ENCODE measurements at places on chromosomes 2 and 18.

DNA sequence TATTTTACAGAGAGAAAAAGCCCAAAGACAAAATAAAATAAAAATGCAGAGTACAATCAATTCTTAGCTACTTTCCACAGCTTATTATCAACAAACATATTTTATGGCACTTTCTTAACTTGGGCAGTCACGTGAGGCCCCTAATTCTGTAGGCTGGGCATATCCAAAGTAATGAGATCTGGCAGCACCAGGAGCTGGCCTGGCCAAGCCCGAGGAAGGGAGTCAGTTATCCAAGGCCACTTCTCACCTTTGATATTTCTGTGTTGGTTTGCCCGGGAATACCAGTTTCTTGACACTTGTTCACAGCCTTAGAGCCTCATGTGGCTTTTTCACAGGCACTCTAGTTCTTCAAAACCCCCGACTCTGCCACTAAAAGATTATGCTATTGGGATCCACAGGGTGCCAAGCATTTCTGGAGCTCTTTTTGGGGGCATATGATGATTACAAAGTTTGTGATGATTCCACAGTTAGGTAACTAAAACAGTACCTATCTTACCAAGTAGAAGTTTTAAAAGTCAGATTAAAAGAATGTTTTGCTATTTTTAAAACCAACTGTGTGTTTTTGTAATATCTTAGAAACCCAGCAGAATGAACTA lies 90.4 kb downstream of the MEP1B start:
- DNase-seq, result no peak

DNA sequence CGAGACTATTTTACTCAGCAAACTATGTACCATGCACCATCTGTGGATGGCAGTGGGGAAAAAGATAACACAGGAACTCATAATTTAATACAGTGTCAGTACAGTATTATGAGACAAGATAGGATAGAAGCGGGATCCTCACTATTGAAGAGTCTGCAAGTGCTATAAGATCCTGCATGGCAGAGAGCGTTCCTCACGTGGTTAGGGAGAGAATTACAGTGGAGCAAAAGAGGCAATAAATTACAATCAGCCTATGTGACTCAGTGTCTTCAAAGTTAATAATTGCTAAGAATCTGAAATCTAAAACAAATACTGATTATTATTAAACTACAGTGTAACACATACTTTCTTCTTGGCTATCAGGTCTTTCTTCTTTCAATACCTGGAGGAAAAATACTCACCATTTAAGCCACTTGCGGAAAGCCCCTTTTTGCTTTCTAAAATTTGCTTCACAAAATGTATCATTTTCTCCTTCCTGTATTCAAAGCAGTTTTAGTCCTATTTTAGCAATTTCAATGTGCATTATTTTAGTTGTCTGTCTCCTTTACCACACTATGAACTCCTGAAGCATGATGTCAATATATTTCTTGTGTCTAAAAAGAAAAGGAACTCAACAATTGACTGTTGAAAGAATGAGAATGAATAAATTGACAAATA lies 342.9 kb downstream of the SPAG16 start:
- no peak for DNase-seq

DNA sequence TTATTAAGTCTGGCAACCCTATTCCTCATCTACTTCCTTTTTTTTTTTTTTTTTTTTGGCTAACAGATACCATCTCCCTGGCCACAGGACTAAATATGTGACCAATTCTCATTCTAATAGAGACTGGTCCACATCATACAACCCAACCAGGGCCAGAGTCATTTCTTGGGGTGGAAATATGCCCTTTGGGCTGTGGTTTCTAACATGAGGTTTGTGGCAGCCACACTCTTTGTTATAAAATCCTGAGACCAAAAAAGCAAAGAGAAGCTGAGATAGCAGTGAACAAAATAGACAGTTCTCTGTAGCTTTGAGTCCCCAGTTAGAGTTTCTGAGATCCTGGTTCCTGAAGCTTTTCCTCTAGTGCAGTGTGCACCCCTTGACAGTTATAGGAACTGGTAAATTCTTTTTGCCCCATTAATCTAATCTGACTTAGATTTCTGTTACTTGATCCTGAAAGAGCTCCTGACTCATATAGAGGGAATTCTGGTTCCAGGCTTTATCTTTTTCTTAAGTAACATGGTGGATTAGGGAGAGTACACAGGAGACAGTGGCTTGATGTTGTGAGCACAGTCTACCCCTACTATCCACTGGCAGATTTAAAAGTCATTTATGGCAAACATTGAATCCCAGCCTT lies 86.8 kb downstream of the MAIP1 start:
- DNase-seq, result no peak

- DNase-seq, result no peak
Observed at GRCh38 chr18:42268186-42268725, 313.2 kb downstream of the PIK3C3 start.

DNA sequence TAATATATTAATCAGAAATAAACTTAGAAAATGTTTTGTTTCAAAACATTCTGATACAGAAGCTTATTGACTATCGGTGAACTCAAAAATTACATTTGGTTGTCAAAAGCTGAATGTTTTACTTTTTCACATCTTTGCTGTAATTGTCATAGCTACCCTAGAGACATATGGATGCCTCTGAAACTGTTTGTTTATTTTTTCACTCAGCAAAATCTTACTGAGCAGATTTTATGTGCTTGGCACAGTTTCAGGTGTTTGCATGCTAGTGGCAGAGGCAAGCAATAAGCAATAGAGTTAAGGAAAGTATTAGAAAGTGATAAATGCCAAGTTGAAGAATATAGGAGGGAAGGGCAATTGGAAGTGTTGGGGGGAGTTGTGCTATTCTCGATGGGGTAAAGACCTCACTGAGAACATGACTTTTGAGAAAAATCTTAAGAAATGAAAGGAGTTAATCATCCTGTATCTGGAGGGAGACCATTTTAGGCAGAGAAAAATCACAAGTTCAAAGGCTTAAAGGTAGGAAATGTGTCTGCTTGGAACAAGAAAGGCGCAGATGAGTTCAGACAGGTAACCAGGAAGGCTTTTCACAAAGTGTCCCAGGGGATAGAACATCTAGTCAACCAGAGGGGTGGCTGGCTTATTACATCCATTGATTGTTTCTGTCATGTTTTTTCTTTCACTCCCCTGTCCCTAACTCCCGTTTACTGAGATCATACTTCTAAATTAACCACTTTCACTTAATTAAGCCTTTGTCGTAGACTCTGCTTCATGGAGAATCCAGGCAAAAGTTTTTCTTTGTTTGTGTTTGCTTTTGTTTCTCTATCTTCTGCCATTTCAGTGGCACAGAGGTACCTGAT lies 27.2 kb upstream of the COBLL1 start:
- DNase-seq, result no peak

GRCh38 chr2:130727286-130727924 lies 1.5 kb upstream of the GPR148 start:
- DNase-seq, result no peak

DNA sequence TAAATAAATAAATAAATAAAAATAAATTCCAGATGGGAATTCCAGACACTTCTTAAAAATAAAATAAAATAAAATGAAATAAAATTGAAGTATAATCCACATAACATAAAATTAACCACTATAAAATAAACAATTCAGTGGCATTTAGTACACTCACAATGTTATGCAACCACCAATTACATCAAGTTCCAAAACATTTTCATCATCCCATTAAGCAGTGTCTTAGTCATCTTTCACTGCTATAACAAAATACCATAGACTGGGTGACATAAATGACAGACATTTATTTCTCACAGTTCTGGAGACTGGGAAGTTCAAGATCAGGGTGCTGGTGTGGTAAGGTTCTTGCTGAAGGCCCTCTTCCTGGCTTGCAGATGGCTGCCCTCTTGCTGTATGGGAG lies 22.6 kb upstream of the PROKR1 start:
- no peak for DNase-seq

- DNase-seq, result no peak
Observed at GRCh38 chr18:57927511-57927910, 116.5 kb upstream of the NEDD4L start.

- DNase-seq, result no peak
Observed at GRCh38 chr18:48827291-48828193, 123.2 kb downstream of the SMAD7 start.

DNA sequence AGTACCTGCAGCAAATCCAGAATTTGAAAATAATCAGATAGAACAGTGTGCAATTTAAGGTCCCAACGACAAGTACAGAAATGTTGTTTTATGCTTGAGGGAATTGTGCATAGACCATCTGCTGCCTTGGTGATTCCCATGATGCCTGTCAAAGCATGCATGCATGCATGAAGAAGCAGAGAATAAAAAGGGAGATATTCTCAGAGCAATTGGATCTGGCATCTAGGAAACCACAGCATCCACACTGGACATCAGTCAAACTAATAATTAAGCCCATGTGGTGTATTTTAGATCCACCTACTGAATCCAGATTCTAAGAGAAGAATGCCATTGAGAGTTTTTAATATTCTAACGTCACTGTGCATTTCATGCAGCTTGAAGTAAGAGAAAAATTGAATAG lies 361.2 kb downstream of the FSIP2 start:
- DNase-seq, result no peak

GRCh38 chr2:241454837-241455485 lies 53.4 kb downstream of the STK25 start:
- DNase-seq, result no peak

DNA sequence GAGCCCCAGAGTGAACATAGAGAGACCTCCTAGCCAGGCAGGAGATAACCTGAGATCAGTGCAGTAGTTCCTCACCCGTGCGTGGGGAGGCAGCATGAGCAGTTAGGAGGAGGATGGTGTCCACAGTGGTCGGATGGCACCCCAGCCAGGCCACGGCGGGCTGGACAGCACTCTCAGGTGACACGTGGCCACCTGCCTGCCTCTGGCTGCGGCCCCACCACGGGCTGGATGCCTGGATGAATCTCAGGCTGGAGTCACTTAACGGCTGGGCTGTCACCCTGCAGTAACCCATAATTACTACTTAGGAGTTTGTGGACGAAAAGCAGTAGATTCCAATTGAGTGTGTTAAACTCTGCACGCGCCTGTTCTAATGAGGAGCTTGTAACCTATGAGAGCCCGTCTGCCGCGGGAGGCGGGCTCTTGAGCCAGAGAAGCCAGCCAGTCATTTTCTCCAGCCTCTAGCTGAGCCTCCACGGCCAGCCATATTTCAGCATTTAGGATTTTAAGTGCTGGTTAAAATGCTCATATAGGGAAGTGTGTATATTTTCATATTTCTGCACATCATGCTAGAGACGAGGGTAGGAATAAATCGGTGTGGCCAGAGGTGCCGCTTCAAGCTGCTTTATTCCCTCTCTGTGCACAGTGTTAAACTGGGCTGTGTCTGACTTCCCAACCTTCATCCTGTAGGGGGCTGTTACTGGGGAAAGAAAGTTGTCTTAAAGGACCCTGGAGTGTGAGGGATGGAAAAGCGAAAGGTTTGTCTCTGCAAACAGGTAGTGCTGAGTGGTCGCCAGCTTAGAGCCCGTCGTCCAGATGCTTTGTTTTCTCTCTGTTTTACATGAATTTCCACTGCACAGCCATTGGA lies 144.0 kb downstream of the GLI2 start:
- DNase-seq, result no peak

DNA sequence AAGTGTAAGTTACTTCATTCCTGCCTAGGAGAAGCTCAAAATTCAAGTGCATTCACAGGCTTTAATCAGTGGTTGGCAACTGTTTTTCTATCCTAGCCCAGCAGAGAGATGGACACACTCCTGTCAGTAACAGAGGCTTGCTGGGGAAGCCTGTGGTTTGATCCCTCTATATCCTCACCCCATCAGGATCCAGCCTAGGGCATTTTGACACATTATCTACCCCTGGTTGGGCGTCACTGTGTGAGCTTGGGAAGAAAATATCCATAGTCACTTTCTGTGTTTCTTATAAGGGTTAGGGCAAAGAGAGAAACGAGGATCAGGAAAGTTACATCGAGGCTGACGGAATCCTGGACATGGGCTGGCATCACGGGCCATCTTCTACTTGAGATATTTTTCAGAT lies 10.0 kb downstream of the NT5DC4 start:
- DNase-seq, result no peak

- no peak for DNase-seq
Observed at GRCh38 chr2:59296279-59296678, 1055.2 kb upstream of the FANCL start.

DNA sequence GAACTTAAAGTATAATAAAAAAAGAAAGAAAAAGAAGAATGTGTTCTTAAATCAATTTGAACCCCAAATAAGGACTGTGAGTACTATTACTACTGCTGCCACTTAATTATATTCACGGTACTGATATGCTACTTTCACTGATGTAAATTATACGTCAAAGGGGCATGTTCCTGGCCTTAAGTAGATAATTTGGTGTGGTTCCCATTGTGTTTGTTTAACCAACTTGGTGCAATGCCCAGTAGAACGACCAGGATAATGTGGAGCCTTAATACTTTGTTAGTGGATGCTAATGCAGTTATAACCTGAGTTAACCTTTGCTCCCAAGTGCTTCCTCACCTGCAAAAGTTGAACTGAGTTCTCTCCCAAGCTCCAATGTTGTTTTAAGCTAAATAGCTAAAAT lies 142.0 kb downstream of the NR4A2 start:
- peak; percentile 1 for DNase-seq

- no peak for DNase-seq
Observed at GRCh38 chr2:70523996-70524965, 29.3 kb downstream of the TGFA start.

- DNase-seq, result no peak
Observed at GRCh38 chr18:63177919-63178821, 141.4 kb downstream of the BCL2 start.

GRCh38 chr2:144011098-144011497 lies 508.8 kb downstream of the ZEB2 start:
- DNase-seq, result no peak

- DNase-seq, result no peak
Observed at GRCh38 chr18:36127836-36128529, 1.2 kb downstream of the SLC39A6 start.

DNA sequence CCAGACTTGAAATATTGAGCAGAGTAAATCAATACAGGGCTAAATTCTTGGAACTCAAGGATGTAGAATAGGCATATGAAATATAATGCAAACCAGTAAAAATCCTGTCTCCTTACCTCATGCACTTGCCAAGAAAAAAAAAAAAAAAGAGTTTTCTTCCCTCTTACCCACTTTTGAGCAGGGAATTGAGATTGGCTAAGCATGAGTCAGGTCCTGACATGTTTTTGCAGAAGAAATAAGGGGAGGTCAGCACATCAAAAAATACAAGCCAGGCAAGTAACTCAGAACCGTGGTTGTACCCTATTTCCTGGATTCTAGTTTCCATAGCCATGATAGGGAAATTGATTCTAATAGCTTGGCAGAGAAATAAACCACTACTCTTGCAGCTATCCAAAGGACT lies 1526.7 kb downstream of the LRP1B start:
- DNase-seq, result no peak

All from SHP77 treated with DMSO at 0.1 percent for 48 hours (cell line).